ENCODE measurements at places on chromosomes 2 and 18.
A peak's percentile ranks its signal among the peaks of the same experiment; 100 is the strongest.

GRCh38 chr2:101114815-101115214, 36.4 kb downstream of the TBC1D8 start:
- no peak for DNase-seq

DNA sequence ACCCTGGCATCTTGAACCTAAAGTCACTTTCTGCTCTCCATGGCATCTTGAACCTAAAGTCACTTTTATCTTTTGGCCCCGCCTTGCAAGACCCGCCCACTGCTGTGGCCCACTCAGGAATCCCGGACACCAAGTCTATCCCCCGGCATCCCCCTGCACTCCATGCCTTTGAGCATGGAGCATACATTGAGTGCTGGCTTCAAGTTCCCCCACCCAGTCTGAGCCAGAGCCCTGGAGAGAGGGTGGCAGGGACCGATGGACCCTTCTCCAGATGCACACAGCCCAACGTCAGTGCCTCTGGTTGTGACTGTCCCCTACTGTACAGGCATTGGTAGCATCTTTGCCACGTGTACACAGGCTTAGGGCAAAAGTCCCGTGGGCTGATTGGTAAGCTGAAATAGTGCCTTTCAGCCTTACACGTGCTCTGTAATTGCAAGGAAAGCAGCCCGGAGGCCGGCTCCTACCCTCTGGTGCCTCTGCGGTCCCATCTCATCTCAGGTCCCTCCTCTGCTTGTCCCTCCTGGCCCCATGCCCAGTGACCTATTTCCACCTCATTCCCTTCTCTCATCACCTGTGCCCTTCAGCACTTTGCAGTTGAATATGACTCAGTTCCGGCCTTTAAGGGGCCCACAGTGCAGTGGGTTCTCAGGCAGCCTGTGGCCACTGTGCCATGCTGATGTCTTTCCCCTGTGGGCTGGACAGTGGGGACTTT, 154.0 kb downstream of the INHBB start:
- DNase-seq, result no peak

- DNase-seq, result peak; percentile 79
Observed at GRCh38 chr2:37389989-37390765, 45.7 kb downstream of the QPCT start.

DNA sequence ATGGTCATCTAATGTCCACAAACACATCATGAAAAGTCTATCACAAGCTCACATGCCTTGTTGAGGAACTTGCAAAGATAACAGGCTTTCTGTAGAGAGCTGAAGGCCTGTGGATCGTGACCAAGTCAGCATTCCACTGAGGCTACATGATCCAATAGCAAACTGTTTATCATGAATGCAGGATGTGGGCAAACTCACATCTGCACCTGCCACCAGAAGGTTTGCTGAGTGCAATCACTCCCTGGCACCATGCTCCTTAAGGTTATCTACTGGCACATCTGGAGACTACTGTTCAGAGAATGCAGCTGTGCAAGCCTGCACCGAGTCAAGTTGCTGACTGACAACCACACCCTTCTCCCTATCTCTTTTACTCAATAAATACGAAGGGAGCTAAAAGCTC, 67.3 kb upstream of the ACAA2 start:
- DNase-seq, result no peak

GRCh38 chr18:8065284-8065683, 498.2 kb downstream of the PTPRM start:
- DNase-seq, result no peak

- no peak for DNase-seq
Observed at GRCh38 chr2:165629776-165630175, 160.3 kb downstream of the CSRNP3 start.

- DNase-seq, result no peak
Observed at GRCh38 chr2:235303499-235304291, 190.1 kb upstream of the AGAP1 start.

DNA sequence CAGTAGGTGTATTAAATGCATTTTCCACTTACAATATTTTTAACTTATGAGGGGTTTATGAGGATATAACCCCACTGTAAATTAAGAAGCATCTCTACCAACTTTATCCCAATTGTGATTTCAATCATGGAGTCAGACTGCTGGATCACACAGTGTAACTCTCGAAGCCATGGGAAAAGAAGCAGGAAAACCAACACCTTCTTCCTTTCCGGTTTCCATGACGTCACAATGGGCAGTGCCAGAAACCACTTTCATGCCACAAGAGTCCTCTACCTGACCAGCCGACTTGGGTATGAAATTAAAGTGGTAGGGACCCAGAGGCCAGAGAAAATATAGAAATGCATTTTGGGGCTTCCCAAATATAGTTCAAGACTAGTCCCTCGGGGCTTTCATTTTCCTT, 4.2 kb downstream of the RNF152 start:
- no peak for DNase-seq

- DNase-seq, result no peak
Observed at GRCh38 chr2:101782427-101782792, 84.9 kb downstream of the MAP4K4 start.

DNA sequence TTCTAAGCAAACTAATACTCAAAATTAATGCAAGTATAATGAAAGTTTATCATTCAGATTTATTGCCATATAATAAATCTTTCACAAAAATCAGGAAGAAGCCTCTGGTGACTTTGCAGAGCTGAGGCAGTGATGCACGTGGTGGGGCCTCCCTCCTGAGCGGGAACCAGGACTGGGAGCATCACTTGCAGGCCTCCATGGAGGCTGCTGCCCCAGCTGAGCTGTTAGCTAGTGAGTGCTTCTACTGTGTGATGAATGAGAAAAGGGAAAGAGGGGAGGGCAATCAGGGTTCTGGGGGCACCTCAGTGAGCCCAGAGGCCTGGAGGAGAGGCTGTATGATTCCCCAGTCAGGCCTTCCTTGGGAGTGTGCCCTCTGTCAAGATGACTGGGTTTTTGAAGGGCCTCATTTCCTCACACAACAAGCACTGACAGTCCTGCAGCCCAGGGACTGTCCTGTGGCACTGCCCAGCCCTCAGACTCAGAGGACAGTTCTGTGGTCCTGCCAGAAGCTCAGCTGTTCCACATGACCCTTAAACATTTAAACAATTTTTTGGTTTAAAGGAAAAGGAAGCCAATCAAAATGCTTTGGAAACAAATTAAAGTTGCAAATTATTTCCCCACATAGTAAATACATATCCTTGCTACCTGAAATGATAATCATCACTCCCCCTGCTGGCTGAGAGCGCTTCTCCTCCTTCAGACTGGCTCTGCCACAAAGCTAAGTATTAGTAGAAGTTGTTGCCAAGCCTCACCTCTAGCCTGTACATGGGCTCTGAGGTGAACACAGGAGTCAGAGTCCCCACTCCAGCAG, 90.9 kb upstream of the SMAD7 start:
- peak; percentile 76 for DNase-seq

DNA sequence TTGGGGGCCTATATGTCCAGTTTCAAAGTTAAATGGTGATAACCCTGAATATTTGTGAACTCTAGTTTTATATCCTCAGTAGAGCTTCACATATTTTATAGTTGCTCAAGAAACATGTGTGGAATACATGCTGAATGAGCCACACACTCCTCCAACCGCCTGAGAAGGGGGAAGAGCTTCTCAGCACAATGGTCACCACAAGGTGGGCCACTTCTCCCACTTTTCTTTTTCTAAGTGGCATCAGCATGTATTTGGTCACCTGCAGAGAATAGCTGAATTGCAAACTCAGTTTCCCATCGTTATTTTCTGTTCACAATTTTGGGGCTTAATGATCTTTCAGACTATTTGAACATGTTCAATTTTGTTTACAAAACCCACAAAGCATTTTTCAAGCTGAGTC, 340.5 kb downstream of the PARD3B start:
- no peak for DNase-seq

GRCh38 chr2:24176326-24176725, 1.5 kb downstream of the FAM228A start:
- no peak for DNase-seq

- DNase-seq, result no peak
Observed at GRCh38 chr2:64211276-64211921, 67.2 kb upstream of the PELI1 start.
